ENCODE measurements at places on chromosomes 12 and 14. TPM values are rescaled to one million over a fixed set of nuclear protein-coding genes. Genes with fewer than 3 reads are reported as not detected.

CMA1 gene
- total RNA-seq, result not detected

SPIC gene
- total RNA-seq, result not detected

KRT7 gene
- total RNA-seq, result 5.7 TPM

NRDE2 gene
- 10.2 TPM for total RNA-seq

TAS2R31 gene
- 0.97 TPM for total RNA-seq

NID2 gene
- total RNA-seq, result 66.6 TPM

TAS2R10 gene
- not detected for total RNA-seq

RNU7-1 gene
- not detected for total RNA-seq

LTB4R gene
- total RNA-seq, result 2.4 TPM

NGB gene
- not detected for total RNA-seq

TAS2R13 gene
- 0.32 TPM for total RNA-seq

FGF6 gene
- total RNA-seq, result not detected

CLEC4D gene
- total RNA-seq, result not detected

TAS2R43 gene
- total RNA-seq, result 0.63 TPM

PLEKHD1 gene
- total RNA-seq, result not detected

ENDOU gene
- not detected for total RNA-seq

ANKRD9 gene
- total RNA-seq, result 14.9 TPM
